Activated CD4-positive, alpha-beta T cell treated with anti-CD3 and anti-CD28 coated beads, Interleukin-2, amount 10 ng/mL, durations not matched to agents 7 days and 5 days (primary cell): ENCODE measurements at places on chromosomes 1 and 21.

DNA sequence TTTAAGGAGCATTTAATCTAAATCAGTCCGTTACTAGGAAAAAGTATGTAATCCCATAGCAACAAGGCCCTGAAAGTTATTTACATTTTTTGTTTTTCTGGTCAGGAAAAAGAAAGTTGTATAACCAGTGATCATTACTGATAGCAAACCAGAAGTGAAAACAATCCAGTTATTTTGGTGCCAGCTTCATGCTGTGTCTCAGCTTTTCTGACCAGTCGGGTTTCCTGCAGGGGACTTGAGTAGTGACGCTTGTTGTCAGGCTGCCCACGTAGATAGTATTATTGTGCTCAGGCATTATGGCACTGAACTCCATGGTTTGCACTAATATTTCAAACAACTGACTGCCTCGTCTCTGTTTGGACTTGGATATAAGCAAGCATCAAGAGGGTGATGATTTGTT, 55.2 kb downstream of the SASS6 start:
- DNase-seq, result no peak

DNA sequence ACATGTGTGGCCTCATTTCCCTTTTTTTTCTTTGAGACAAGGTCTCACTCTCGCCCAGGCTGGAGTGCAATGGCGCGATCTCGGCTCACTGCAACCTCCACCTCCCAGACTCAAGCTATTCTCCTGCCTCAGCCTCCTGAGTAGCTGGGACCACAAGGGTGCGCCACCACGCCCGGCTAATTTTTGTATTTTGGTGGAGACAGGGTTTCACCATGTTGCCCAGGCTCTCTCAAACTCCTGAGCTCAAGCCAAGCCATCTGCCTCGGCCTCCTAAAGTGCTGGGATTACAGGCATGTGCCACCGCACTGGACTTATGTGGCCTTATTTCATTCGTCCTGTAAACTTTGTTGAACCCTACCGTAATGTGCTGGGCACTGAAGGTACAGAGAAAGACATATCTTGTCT, 569 bp upstream of the WARS2 start:
- DNase-seq, result peak; percentile 41

DNA sequence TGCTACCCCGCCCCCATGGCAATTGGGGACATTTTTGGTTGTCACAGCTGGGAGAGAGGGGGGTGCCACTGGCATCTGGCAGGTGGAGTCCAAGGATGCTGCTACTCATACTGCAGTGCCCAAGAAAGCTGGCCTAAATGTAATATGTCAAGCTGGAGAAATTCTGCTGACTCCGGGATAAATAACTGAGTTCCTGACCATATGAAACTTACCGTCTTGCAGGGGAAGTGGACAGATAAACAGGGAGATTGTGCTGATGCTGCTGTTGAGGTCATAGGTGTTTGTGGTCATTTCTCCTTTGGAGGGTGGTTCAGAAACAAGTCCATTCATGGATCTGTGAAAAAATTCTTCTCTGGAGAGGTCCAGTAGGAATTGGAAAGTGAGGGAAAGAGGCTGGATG, 54.4 kb downstream of the KAZN start:
- no peak for DNase-seq

- DNase-seq, result no peak
Observed at GRCh38 chr1:27306892-27307761, 14.8 kb upstream of the TMEM222 start.

GRCh38 chr1:54885237-54885679, 1.7 kb downstream of the DHCR24 start:
- no peak for DNase-seq
